GM06990 (cell line): ENCODE measurements at places on chromosomes 12 and 14.

DNA sequence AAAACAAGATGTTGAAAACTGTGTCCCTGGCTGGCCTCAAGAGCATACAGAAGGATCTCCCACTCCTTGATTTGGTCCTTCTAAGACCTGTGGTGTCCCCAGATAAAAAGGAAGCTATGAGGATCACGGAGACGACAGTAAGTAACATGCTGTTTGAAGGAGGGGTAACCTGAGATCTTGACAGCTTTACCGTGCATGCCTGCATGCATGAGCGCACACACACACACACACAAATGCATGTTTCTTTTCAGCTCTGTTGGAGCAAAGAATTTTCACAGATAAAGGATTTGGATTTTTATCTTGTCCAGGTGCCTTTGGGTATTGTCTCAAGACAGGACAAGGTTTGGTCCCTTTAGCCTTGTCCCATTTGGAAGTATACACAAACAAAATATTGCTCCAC lies 411.6 kb upstream of the CCDC196 start:
- no peak for DNase-seq

GRCh38 chr12:103687253-103687652 lies 100.2 kb downstream of the STAB2 start:
- no peak for DNase-seq

DNA sequence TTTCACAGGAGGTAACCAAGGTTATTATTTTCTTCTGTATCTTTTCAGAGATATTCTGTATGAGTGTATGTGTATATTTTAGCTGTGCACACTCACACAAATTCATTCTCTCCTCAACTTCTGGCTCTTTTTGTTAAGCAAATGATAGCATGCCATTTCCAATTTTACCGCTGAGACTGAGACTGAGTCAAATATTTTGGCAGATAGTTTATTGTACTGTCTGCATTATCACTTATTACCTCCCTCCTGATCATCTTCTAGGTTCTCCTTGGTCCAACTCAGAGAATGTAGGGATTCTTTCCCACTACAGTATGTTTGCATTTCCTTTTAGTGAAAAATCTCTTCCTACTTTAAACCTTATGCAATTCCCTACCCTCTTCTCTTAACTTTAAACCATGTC lies 33.3 kb downstream of the DACT1 start:
- DNase-seq = no peak

- DNase-seq = peak; percentile 6
Measured at GRCh38 chr12:91109148-91109564, 2.1 kb downstream of the LUM start.

DNA sequence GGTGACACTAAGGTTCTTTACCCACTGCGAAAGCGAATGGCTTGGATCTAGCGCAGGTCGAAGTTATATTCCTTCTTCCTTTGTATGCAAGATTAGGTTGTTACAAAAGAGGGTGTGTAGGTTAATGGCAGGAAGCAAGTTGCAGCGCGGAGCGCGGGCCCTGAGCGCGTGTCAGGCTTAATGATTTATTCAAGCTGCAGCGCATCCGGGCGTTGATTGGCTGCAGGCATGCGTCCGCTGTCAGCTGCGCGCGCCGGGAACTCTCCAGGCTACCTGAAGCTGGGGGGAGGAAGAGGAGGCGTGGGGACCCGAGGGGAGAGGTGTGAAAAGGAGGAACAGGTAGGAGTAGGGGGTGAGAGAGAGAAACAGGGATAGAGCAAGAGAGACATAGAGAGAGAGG lies 7.4 kb downstream of the ASCL1 start:
- DNase-seq = no peak
